ENCODE measurements at places on chromosomes 7 and 10.

DNA sequence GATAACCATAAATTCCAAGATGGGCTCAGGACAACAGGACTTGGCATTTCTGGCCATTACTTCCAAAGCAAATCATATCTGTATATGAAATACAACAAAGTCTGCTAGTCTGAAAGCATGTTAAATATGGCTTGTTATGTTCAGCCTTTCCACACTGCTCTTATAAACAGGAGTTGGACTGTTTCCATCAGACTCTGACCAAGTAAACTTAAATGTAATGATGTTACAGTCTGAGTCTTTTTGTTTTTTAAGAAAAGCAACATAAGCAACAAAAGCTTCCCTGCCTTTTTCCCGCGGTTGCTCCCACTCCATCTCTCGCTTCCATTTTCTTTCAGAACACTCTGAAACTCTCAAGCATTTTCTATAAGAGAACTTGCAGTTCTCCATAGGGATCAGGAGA lies 8.1 kb upstream of the CDCA7L start:
- DNase-seq: no peak

DNA sequence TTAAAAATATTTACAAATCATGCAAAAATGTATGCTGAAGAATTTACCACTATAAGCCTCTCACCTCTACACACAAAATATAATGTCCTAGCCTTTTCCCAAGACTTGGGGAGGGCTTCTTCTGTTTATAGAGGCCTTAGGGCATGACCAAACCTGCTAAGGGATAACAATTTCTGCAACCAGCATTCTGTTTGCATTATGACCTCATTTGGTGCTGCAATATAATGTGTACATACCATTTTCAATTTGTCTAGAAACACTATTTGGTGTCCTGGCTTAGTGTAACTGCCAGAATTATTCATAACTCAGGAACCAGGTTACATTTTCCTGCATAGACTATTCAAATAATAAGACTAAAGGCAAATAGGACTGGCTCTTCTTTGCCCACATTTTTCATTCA lies 446.6 kb upstream of the SORCS1 start:
- no peak for DNase-seq

DNA sequence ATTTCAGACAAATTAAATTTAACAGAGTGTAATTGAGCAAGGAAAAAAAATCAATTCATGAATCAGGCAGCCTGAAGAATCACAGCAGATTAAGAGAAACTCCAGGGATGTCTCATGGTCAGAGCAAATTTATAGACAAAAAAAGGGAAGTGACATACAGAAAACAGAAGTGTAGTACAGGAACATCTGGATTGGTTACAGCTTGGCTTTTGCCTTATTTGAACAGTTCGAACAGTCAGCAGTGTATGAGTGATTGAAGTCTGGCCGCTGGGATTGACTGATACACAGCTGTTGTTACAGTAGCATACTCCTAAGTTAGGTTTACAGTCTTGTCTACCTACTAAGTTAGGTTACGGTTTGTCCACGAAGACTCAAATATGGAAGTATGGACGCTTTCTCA lies 255.3 kb downstream of the HPSE2 start:
- no peak for DNase-seq

GRCh38 chr10:80451132-80451531 lies 3.0 kb upstream of the TSPAN14 start:
- no peak for DNase-seq

GRCh38 chr10:132507409-132507955 lies 30.1 kb upstream of the INPP5A start:
- DNase-seq: no peak

GRCh38 chr7:78329001-78329655 lies 530.6 kb downstream of the PHTF2 start:
- DNase-seq: no peak

- no peak for DNase-seq
Observed at GRCh38 chr10:184911-185310, 49.7 kb downstream of the ZMYND11 start.

- DNase-seq: peak; percentile 83
Observed at GRCh38 chr7:123154231-123154860, 45.4 kb downstream of the SLC13A1 start.

- DNase-seq: no peak
Observed at GRCh38 chr7:77460057-77460486, 43.9 kb upstream of the GSAP start.

GRCh38 chr10:76983624-76984023 lies 654.0 kb downstream of the KCNMA1 start:
- no peak for DNase-seq

GRCh38 chr7:148754912-148755311 lies 56.2 kb downstream of the CUL1 start:
- no peak for DNase-seq

DNA sequence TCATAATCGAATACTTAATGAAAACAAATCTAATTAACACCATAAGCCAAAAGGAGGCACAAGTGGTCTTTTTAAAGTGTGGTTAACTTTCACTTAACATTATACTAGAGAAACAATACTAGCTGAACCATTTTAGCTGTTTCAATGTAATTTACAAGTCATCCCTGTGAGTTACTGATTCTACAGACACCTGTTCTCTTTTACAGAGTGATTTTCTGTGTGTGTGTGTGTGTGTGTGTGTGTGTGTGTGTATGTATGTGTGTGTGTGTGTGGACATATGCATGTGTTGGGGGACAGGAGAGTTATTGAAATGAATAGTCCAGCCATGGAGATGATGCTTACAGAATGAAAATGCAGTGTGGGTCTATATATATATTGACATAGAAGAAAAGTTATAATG lies 200.2 kb downstream of the DNAJC1 start:
- DNase-seq: no peak

- peak; percentile 86 for DNase-seq
Observed at GRCh38 chr10:89793649-89794254, 92.4 kb downstream of the KIF20B start.

DNA sequence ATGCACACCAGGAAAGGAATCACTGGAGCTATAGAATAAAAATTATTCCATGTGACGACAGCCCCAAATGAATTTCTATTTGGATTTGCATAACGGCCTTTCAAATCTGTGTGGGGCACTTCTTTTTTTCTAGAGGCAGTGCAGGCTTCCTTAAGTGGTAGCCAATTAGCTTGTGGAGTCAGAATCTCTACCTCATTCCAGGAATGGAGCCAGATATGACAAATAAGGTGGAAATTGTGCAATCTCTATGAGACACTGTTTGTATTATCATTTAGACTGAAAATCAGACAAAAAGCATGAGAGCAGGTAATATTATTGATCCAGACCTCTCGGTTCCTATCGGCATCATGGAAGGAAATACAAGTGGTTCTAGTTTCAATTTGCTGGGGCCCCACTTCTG lies 78.7 kb downstream of the BEND7 start:
- DNase-seq: peak; percentile 51

DNA sequence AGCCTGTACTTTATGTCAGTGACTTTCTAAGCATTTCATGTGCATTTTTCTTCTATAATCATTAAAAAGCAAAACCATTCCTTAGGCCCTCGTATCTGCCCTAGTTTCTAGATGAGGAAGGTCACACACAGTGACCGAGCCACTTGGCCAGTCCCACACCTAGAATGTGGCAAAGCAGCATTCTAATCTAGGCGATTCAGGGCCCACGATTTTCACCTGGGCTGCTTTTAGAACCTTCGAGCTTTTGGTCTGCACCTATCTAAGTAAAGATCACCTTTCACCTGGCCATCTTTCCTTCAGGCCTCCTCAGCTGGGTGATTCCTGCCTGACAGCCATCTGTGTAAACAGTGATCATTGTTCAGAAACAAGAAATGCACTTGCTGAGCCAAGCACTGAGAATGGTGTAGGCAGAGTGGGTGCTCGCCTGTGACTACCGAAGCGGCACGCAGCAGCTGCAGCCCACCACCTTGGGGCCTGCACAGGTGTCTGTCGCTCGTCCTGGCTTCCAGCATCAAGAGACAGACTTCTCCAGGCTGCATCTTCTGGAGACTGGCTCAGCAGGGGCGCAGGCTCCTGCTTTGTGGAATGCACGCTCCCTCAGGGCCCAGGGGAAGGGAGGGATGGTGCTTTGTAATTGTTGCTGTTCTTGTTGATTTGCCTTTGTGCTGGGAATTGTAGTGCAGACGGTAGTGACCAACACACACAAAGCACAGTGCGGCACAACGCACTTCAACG lies 149.0 kb upstream of the INSYN2A start:
- DNase-seq: no peak

DNA sequence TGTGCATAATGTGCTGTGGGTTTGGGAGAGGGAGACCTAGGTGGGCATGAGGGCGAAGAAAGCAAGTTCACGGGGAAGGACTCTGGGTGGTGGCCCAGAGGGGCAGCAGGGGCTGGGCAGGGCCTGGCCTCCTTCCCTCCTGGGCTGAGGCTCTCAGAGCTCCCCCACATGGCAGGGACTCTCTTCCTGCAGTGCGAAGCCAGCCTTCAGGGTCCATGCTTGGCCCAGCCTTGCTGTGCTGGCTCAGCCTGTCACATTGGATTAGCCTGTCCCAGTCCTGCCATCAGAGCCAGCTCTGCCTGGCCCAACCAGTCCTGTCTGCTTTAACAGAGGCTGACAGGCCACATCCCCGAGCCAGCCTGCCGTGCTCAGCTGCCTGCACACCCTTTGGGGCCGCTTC lies 20.4 kb upstream of the ZNF488 start:
- no peak for DNase-seq

DNA sequence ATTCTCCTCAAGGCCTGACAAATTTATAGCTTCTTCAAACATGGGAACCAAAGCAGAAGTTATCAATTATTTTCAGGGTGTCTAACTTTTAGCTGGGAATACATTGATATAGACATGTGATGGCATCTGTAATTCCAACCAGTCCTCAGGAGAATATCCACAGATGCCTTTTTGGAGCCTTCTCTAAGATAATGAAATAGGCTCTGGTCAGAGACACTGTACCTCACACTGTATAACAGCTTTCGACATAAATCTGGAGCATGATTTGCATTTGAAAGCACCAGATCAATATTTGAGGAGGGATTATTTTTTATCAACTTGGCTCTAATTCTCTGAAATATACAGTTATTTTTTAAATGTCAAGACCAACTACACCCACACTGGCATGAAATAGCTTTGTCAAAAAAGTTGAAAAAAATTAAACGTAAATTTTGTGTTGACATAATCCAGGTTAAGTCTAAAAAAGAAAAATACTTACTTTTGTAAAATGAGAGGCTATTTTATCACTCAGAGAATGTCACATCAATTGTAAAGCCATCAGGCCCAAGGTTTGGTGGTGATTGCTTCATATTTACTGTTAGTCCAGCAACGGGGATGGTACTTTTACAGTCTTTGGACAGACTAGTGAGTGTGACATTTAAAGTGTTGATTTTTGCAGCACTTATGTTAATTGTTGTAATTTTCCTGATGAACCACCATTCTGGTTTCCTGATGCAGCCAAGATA lies 177.0 kb upstream of the SP8 start:
- no peak for DNase-seq

- DNase-seq: no peak
Observed at GRCh38 chr10:122102869-122103525, 114.0 kb downstream of the TACC2 start.

- DNase-seq: no peak
Observed at GRCh38 chr7:35725280-35725680, 30.3 kb upstream of the HERPUD2 start.

DNA sequence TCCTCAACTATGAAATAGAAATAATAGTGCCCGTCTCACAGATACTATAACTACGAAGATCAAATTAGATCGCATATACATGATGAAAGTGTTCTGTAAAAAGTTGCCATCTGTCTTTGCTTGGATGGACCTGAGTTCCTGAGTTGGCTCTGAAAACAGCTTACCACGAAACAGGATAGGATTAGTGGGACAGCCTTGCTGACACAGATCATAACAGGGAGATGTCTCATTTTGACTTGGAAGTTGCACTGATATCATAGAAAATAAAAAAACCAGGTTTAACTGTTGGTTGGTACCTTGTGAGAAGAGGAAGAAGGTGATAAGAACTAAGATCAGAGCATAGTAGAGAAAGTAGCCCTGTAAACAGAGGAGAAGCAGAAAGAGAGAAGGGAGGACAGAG lies 79.3 kb upstream of the AGBL3 start:
- no peak for DNase-seq

Data from fibroblast of the aortic adventitia (primary cell).